ENCODE measurements at places on chromosomes 2 and 18.

- no peak for DNase-seq
These were observed 1464.9 kb downstream of the SUCLG1 start for GRCh38 chr2:82994151-82994550.

DNA sequence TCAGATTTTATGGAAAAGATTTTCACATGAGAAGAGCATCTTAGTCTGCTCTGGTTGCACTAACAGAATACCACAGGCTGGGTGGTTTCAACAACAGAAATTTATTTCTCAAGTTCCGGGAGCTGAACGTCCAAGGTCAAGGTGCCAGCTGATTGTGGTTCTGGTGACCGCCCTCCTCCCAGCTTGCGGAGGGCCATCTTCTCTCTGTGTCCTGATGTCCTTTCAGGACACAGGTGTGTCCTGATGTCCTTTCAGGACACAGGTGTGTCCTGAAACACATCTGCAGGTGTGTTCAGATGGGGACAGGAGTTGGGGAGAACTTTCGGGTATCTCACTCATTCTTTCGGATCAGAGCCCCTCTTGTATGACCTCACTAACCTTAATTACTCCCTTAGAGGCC lies 374.9 kb downstream of the SOX11 start:
- DNase-seq, result no peak

- no peak for DNase-seq
These were observed 209.9 kb downstream of the TFCP2L1 start for GRCh38 chr2:121075006-121075551.

- no peak for DNase-seq
These were observed 53.5 kb upstream of the RMDN2 start for GRCh38 chr2:37871456-37872191.

GRCh38 chr2:16242906-16243305 lies 302.6 kb downstream of the MYCN start:
- DNase-seq, result no peak

- no peak for DNase-seq
These were observed 66.1 kb downstream of the CIB4 start for GRCh38 chr2:26574900-26575560.

DNA sequence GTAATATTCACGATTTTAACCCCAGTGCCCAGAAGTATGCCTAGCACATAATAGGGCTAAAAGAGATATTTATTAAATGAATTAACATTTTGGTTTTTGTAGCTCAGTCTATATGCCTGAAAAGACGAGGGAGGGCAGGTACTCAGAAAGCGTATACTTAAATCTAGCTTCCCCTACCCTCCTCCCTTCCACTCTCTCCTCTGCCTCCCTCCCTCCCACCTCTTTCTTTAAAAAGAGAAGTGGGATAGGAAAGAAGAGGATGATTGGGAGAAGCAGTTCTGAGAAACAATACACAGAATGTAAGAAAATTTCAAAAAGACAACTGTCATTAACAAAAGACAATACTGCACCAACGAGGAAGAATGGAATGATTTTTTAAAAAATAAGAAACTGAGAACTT lies 39.8 kb downstream of the CHMP3 start:
- DNase-seq, result no peak

GRCh38 chr2:26461601-26462023 lies 16.3 kb downstream of the OTOF start:
- peak; percentile 49 for DNase-seq

- DNase-seq, result no peak
These were observed 63.9 kb downstream of the NCAPH start for GRCh38 chr2:96399342-96400048.

- DNase-seq, result no peak
These were observed 1.3 kb upstream of the LYPD6 start for GRCh38 chr2:149329068-149329467.

GRCh38 chr2:120677696-120678247 lies 57.9 kb upstream of the GLI2 start:
- no peak for DNase-seq

GRCh38 chr18:79897940-79898625 lies 53.4 kb downstream of the SLC66A2 start:
- DNase-seq, result no peak

DNA sequence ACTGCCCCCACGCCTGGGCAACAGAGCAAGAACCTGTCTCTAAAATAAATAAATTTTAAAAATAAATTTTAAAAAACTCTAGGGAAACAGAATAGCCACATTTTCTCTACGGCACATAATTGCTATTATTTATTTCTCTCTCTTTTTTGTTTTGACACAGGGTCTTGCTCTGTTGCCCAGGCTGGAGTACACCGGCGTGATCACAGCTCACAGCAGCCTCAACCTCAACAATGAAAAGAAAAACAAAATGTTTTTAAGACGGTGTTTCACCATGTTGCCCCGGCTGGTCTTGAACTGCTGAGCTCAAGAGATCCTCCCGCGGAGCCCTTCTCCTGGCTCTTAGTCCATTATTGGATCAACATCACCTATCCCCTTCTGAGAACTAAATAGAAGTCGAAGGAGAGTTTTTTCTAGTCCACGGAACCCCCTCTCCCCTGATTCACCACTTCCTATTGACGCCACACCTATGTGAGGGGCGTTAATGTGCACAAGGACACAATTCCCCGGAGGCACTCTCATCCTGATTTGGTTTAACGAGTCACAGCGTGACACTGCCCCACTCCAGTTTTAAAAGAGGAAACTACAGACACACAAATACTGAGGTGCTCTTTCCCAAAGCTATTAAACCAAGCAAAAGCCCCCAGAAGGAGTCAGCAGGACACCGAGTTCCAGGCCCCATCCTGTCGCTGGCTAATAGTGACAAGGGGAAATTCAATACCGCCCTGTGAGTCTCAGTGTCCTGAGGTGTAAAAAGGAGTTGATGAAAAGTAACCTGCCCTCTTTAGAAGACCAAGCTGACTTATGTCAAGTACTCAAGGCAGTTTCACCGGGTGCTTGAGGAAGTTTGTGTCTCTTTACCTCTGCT lies 1.1 kb downstream of the NPC1 start:
- DNase-seq, result no peak

DNA sequence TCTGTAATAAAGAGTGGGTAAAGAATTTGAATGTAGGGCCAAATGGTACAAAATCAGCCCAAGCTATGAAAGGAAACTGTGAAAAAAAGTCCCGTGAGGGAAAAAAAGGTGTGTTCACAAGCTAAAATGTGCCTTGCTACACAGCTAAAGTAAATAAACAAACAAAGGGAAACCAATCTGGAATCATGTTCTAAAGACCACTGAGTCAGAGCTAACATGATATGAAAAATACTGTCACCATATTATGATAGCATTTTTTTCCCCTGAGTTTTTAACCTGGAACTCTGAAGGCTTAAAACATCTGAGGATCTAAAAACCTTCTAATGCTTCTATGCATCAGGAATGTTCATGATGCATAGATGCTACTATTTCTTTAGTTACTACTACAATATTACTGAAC lies 58.8 kb downstream of the SCN1A start:
- DNase-seq, result no peak

DNA sequence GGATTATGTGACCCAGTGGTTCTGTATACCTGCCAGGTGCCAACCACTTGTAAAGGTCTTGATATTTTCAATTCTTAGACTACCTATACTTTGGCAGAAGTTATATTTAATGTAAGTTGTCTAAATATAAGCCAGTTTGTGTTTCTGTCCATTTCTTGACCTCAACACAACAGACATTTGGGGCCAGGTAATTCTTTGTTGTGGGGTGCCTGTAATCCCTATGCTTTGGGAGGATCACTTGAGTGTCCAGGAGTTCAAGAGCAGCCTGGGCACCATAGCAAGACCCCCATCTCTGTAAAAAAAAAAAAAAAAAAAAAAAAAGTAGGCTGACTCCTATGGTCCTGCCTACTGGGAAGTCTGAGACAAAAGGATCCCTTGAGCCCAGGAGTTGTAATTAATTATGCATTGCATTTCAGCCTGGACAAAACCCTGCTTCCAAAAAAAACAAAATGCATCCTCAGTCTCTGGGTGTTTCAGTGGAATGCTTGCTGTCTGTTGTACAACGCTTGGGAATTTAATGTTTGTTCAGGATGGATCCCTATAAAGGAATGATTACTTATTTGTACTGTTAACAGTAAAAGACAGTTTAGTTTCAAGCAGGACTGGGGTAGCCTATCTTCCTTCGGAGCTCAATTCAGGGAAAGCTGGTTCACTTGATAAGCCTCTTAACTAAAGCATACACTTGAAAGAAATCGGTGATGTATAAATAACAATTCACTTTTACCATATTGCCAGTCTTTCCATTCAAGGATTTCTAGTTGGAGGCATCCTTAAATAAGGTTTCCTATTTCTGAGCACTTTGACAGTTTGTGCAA lies 3.4 kb downstream of the RPS27A start:
- DNase-seq, result no peak

GRCh38 chr2:219335373-219335786 lies 2.8 kb upstream of the RESP18 start:
- no peak for DNase-seq

- no peak for DNase-seq
These were observed 31.8 kb upstream of the MTCL1 start for GRCh38 chr18:8673256-8674209.

- no peak for DNase-seq
These were observed 143.1 kb upstream of the GAREM1 start for GRCh38 chr18:32613821-32614220.

DNA sequence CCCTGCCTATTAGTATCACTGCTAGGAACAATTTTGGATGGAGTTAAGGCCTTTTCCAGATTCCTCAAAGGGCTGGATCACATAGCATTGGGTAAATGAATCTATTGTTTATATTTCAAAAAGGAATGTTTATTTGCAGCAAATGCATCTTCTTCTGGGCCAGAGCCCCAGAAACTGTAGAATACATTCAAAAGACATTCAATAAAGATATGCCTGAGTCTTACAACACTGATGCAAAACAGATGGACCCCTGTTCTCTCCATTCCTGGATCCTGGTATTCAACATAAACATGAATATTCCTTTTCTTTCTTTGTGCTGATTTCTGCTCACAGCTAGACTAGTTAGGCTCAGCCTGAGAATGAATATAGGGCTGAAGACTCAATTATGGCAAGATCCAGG lies 227.2 kb upstream of the KLHL29 start:
- DNase-seq, result no peak

- DNase-seq, result no peak
These were observed 674.3 kb downstream of the STK39 start for GRCh38 chr2:167572883-167573619.

GRCh38 chr2:156430980-156431358 lies 5.2 kb upstream of the GPD2 start:
- DNase-seq, result no peak

GRCh38 chr2:44997963-44998362 lies 11.3 kb downstream of the SIX2 start:
- no peak for DNase-seq

GRCh38 chr2:98473995-98474780 lies 29.5 kb downstream of the INPP4A start:
- DNase-seq, result no peak

DNA sequence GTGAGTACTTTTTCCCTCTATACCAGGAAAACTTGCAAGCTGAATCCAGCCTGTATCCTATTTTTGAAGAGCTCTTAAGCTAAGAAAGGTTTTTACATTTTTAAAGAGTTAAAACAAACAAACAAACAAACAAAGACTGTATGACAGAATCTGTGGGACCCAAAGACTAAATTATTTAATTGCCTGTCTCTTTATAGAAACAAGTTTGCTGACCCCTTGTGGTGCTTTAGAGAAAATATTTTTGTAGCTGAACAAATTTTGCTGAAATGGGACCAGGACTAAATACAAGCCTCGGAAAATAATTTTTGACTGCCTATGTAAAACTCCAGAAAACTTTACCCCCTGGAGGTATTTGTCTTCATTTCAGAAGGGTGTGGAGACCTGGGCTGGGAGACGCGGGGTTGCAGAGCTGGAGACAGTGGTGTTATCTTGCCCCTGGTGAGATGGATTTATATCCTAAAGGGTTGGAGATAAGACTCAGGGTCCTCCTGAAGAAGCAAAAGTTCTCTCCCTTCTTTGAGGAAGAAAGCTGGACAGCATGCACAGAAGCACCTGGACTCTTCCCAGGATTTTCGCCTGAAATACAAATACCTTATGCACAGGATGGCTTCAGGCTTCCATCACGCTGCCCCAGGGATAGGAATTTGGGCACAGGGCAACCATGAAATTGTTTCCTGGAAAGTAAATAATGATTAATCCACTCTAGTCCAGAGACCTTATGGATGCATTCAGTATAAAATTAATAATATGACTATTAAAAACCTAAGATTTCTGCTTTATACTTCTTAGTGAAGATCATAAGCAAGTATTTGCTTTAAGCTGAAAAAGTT lies 54.3 kb downstream of the TMX3 start:
- DNase-seq, result no peak

GRCh38 chr2:100104718-100105677 lies 37.4 kb downstream of the AFF3 start:
- DNase-seq, result peak; percentile 58

DNA sequence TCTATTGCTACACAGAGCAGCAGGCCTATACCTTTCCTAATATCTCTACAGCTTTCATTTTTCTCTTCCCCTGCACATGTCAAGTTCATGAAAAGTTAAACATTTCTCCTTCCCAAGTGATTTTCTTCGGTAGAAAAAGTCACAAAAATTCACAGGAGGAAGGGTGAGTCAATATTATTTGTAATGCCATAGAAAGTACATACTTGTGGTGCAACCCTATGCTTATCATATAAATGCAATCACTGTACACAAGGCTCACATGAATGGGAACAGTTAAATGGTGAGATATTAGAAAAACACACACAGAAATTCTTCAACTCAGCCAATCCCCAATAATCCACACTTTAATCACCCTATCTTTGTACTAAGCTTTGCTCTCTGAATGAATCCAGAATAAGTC lies 651.6 kb downstream of the LRRTM4 start:
- DNase-seq, result no peak

DNA sequence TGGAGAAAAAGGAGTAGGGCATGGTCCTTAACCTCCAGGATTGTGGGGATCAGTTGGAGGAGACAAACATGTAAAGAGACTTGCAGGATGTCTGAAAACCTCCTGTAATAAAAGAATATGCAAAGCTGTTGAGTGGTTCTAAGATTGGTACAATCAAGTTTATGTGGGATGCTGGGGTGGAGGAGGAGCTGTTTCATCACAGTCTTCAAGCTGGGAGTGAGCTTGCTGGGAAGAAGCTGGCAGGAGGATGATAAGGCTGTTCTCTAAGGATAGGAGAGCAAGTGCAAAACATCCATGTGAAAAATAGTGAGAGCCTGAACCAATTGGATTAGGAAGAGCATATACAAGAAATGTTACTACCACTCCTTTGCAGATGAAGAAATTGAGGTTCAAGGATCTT lies 161.9 kb upstream of the CRIM1 start:
- no peak for DNase-seq

DNA sequence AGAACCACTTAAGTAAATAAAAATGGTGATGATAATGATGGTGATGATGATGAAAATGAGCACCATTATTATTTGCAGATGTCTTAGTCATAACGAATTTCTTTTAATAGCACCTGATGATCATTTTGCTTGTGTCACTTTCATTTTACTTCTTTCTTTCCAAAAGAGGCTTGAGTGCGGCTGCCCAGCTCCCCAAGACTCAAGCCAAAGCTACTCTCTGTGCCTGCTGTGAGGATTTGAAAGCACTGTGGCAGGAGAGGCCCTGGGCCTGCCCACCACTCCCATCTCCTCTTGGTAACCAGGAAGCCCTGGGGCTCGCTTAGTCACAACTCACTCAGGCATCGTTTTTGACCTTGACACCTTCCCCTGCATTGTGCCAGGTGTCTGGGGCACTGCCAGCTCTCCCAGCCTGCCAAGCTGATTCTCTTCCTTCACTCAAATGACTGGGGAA lies 41.2 kb downstream of the RPL37A start:
- DNase-seq, result no peak
